Adrenal gland (tissue), 19 donors: ENCODE measurements at places on chromosomes 4 and X. TPM values are rescaled to one million over a fixed set of nuclear protein-coding genes. Genes with fewer than 3 reads are reported as not detected.

CLTRN gene
- 0.46 TPM for total RNA-seq

- no peak for DNase-seq
Measured at GRCh38 chr4:98521486-98521885, 136.9 kb downstream of the TSPAN5 start.

DNA sequence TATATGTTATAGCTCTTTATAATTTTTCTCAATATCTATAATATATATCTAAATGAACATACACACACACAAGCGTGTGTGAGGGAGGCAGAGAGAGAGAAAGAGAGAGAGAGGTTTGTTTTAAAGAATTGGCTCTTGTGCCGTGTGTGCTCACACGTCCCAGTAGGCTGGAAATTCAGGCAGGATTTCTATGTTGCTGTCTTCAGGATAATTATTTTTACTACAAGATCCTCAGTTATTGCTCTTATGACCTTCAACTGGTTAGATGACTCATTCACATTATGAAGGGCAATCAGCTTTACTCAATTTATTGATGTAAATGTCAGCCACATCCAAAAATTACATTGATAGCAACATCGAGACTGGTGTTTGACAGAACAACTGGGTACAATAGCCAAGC lies 1520.7 kb upstream of the PCDH7 start:
- DNase-seq = no peak

GYG2 gene
- 2.2 TPM for total RNA-seq

ARHGAP24 gene
- 6.5 TPM for total RNA-seq

- DNase-seq = no peak
Measured at GRCh38 chrX:129534816-129535578, 5.1 kb upstream of the OCRL start.

UGT2B10 gene
- not detected for total RNA-seq

- DNase-seq = no peak
Measured at GRCh38 chrX:65607070-65607742, 60.2 kb upstream of the MSN start.

GRCh38 chrX:150792949-150793527 lies 99.8 kb downstream of the MTMR1 start:
- DNase-seq = no peak

DNA sequence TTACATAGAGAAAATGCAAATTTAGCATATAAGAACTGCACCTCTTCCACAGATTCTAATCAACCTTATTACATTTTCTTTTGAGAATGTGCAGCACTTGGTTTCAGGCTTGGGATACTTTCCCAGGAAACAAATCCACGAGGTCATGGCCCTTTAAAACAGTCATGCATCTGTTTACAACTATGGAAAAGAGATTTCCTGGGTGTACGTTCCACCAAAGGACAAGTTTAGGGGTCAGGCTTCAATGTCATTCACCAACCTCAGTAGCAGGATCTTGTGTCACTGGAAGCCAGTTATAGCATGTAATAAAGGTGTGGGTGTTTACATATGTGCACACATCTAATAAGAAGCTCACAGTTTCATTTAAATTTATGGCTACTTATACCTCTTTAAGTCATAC lies 30.7 kb downstream of the EREG start:
- DNase-seq = no peak

LUZP4 gene
- not detected for total RNA-seq

- no peak for DNase-seq
Measured at GRCh38 chrX:34657726-34658070, 613 bp upstream of the TMEM47 start.

NLRP2B gene
- total RNA-seq = not detected

GRCh38 chrX:29397506-29397905 lies 810.3 kb downstream of the IL1RAPL1 start:
- no peak for DNase-seq

CTSO gene
- 33.6 TPM for total RNA-seq

DGKQ gene
- 10.3 TPM for total RNA-seq

- peak; percentile 52 for DNase-seq
Measured at GRCh38 chrX:69285881-69286564, 120.8 kb upstream of the PJA1 start.

ELF4 gene
- total RNA-seq = 16.7 TPM

AWAT2 gene
- total RNA-seq = not detected

- no peak for DNase-seq
Measured at GRCh38 chr4:20462426-20463175, 210.9 kb downstream of the SLIT2 start.

NWD2 gene
- total RNA-seq = not detected

DNA sequence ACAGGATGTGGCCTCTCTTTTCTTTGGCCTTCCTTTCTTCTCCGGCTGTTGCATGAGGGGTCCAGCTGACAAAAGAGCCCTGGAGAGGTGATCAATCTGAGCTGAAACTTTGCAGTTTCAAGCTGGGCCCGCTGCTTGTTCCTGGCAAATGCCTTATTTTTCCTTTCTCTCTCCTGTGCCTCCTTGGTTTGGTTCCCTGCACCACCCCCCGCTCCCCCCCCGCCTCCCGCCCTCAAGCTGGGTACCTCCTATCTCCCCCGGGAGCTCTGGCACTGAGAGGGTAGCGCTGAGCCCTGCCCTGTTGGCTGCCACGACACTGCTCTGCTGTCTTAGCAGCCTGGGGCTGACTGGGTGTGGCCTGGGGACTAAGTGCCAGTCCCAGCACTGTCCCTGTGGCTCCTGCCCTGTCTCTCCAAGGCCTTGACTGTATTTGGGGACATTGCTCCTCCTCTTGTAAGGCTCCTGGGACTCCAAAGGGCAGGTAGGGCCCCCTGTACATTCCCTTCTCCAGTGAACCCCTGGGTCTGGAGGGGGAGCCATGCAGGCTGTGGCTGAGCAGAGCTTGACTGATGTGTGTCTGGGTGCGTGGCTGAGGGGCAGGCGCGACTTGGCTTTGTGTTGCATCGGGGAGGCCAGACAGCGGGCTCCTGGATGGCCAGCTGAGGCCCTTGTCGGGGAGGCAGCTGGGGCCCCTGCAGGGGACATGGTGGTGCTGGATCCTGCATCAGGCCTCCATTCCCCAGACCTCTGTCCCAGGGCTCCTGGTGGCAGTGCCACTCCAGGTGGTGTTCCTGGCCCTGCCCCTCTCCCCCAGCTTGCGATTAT lies 1.1 kb downstream of the PLXNA3 start:
- peak; percentile 64 for DNase-seq

DNA sequence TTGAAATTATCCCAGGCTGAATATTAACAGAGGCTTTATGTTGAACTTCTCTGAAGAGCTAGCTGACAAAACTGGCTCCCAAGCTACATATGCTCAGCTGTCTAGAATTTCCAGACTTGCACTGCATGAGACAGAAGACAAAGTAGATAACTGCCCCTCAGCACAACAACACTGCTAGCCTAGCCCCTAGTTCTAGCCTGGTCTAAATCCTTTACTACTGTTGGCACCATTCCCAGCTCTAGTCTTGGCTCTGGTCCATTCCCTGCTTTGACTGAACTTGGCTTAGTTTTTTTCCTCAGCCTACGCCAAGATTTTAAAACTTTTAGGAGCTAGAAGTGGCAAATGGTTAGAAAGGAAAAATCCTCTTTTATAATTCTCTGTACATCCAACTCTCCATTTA lies 7.6 kb upstream of the OPHN1 start:
- peak; percentile 52 for DNase-seq

DNA sequence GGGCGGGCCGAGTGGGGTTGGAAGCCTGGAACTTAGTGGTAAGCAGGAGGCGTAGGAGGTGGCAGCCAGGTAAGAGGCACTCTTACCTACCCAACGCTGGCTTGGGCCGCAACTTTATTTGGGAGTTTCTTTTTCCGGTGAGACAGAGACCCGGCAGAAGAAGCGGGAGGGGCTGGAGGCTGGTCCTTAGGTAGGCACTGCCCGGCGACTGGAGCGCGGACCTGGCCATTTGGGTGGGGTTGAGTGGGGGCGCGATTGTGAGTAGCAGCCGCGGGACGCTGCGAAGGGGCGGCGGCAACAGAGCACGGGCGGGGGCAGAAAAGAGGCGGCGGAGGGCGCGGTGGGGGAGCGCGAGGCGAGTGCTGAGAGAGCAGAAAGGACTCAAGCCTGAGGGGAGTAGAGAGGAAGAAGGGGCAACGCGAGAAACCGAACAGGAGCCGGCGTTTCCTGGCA lies 334 bp upstream of the POU4F2 start:
- DNase-seq = no peak

CXCL3 gene
- not detected for total RNA-seq

MAGEC3 gene
- total RNA-seq = not detected

DNA sequence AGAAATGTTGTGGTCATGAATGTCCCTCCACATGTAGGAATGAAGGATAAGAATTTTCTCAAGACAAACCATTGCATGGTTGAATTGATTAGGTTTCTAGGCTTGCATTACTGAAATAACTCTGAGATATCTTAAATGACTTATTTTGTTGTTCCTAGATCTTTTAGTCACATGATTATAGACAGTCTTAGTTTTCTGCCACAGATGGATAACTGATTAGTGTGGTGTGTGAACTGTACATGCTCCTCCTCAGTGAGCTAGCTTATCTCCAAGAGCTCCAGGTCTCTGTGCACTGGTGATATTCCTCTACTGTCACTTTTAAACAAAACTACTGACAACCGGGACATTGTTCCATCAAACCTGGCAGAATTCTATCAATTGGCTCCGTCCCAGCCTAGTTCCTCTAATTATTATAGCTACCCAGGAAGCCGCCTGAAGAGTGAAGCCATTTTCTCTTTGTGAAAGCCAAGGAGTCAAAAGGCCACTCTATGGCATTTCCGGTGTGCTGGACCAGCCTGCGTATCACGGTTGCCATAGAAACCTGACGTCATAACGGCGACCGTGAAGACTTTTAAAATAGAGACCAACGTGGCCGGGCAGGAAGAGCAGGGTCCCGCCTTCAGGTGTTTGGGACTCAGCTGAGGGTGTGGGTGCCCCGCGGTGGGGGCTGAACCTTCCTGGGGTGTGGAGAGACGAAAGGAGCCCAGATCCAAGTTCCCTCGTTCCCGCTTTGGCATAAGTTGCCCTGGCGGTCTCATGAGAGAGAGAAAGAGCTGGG lies 28.1 kb downstream of the BEX3 start:
- DNase-seq = peak; percentile 71

AR gene
- total RNA-seq = 5.0 TPM

DNA sequence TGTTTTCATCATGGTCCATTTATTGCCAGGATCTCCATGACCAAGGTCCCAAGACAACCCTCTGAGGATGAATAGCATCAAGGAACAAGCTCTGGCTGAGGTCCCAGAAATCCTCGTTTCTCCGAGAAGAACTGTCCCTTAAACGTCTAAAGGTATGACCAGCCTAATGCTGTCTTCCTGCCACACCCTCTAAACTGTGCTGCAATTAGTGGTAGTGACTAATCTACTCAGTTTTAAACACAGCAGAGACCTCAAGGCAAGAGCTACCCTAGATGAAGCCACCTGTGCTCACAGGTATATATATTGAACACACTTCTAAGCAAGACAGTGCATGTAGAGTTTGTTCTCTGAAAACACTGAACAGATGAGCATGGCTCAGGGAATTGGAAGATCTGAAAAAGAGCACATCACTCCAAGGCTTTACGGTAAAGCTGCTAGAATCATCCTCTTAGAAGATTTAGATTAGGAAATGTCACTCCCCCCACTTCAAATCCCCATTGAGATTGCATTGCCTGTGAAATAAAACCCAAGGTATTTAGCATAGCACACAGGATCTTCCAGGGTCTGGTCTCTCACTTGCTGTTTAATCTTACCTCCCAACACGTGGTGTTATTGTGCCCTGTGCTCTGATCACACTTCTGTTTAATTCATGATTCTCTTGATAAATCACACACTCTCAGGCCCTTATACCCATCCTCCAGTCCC lies 173.9 kb upstream of the VCX3A start:
- no peak for DNase-seq

SYNPO2 gene
- 15.4 TPM for total RNA-seq

- no peak for DNase-seq
Measured at GRCh38 chr4:125191232-125191631, 123.5 kb upstream of the FAT4 start.

- no peak for DNase-seq
Measured at GRCh38 chr4:62544428-62544827, 1344.3 kb downstream of the ADGRL3 start.

KIT gene
- total RNA-seq = 2.8 TPM

DNA sequence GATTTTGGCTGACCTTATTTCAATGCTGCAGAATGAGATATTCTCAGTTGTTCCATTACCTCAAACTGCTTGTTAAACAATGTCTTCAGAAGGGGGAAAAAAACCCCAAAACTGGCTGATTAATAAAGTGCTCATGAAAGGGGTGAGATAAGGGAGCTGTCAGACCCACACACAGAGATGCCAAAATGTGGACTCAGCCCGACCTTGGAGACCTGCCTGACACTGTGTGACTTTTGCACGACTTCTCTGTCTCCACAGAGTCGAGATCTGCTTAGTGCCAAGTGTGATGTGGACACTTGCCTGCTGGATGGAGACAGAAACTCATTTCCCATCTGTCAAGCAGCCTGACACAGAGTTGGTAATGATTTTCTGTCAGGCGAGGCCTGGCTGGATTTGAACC lies 31.5 kb downstream of the REELD1 start:
- DNase-seq = peak; percentile 48

SORCS2 gene
- 15.5 TPM for total RNA-seq

SLC2A9 gene
- total RNA-seq = 1.9 TPM

DNA sequence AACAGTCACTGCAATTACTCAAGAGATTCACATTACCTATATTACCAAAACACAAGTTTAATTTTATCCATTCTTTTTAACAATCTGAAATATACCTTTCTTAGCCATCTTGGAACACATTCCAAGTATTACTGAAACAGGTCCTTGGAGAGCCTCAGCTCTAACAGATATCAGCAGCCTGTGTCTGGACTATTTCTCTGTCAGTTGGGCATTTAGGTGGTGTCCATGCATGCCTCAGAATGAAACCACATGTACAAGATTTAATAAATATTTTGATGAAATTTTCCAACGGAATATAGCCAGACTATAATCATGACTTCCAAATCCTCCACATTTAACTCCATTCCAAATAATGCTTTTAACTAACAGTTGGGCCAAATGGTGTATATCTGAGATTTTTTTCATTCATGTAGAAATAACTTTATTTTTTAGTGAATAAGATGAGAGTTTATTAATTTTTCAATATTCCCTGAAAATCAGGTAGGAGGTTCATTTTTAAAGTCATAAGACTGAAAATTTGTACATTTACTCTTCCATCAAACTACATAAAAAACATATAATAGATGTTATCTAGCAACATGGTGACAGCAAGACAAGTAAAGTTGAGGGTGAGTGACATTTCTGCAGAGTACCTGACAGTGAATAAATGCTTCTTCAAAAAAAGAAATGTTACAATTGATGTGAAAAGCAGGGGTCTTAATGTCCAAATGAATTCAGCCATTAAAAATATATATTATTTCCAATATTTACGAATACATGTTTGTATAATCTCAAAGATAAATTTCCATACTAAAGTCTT lies 174.2 kb downstream of the DCHS2 start:
- no peak for DNase-seq

AFP gene
- total RNA-seq = 0.83 TPM

FOXP3 gene
- not detected for total RNA-seq

GRCh38 chrX:129556806-129557315 lies 16.8 kb downstream of the OCRL start:
- no peak for DNase-seq
